ENCODE measurements at places on chromosomes 6 and 20. TPM values are rescaled to one million over a fixed set of nuclear protein-coding genes. Genes with fewer than 3 reads are reported as not detected.

Gene BPIFB2
- not detected for total RNA-seq

Gene TNNC2
- total RNA-seq, result 0.66 TPM

Gene BEND6
- 6.9 TPM for total RNA-seq

Gene CST7
- not detected for total RNA-seq

Gene RHAG
- total RNA-seq, result not detected

Gene TRIM40
- not detected for total RNA-seq

Gene HLA-DOA
- total RNA-seq, result not detected

Gene CDK5RAP1
- total RNA-seq, result 27.8 TPM

Gene ACOT13
- 5.7 TPM for total RNA-seq

Gene LYRM2
- total RNA-seq, result 18.6 TPM
